ENCODE measurements at places on chromosomes 2 and 18.

GRCh38 chr2:105788670-105789290 is 44.1 kb downstream of the NCK2 start:
- no peak for DNase-seq

DNA sequence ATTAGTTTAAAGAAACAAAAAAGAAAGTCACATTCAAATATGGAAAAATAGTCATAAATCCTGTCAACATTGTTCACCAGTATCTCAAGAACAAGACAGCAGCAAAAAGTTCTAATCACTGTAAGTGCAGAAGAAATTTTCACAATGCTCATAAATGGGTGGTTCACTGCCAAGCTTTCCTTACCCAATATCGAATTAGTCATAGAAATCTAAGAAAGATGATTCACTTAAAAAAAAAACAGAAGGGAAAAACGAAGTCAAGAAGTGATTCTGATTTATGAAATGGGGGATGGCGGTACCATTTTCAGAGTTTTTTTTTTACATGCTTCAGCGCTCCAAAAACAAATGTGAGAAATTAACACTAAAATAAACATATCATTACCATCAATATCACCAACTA is 156.7 kb downstream of the EXOC6B start:
- DNase-seq = peak; percentile 36

- DNase-seq = peak; percentile 24
Observed at GRCh38 chr2:203758841-203759689, 52.6 kb downstream of the CD28 start.

GRCh38 chr2:223368481-223368880 is 233.7 kb downstream of the SCG2 start:
- no peak for DNase-seq

DNA sequence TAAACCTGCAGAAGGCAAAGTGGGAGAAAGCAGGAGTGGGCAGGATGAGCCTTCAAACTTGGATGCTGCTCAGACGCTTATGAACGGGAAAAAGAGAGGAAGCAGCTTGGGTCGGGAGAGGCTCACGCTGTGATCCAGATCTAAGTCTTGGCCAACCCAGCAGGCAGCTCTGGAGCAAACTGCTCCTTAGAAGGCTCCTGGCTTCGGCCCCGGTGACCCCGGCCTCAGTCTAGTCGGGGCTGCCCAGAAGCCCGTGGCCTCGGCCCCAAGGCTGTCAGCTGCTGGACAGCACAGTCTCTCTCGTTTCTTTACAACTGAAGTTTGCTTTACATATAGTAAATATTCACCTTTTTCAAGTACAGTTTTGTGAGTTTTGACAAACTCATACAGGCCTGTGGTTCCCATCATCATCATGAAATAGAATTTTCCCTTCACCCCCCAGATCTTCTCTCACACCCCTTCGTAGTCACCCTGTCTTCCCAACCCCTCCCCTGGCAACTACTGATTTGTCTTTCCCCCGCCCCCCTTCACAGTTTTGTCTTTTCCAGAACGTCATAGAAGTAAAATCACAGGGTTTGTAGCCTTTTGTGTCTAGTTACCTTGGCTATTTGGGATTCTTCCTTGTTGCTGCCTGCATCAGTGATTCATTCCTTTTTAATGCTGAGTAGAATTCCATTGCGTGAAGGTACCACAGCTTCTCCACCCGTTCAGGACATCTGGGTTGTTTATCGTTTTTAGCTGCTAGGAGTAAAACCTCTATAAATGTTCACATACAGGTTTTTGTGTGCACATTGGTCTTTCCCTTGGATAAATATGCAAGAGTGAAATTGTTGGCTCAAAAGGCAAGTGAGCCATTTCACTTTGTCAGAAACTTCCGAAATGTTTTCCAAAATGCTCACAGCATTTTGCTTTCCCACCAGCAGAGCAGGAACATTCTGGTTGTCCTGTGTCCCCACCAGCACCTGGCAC is 35.1 kb downstream of the MYO7B start:
- DNase-seq = no peak

Data from AG04450 (cell line).